CD4-positive, alpha-beta T cell treated with Interleukin-4 for 1 hour (primary cell): ENCODE measurements at places on chromosomes 1 and 21.
A peak's percentile ranks its signal among the peaks of the same experiment; 100 is the strongest.

- DNase-seq = no peak
Observed at GRCh38 chr1:147091801-147092200, 80.5 kb downstream of the PRKAB2 start.

GRCh38 chr1:39576016-39576657 lies 453 bp downstream of the PABPC4 start:
- peak; percentile 46 for DNase-seq

DNA sequence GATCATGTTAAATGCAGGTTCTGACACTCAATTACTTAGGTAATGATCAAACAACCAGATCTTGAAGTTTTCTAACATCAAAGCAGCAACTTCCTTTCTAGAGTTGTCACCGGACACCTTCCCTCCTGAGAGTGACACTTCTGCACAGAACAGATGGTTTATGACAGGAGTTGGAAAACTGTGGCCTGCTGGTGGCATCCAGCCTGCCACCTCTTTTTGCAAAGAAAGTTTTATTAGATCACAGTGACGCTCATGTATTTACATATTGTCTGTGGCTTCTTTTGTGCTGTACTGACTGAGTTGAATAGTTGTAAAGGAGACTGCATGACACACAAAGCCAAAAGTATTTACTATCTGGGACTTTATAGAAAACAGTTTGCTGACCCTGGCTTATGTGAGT lies 28.3 kb downstream of the DDR2 start:
- no peak for DNase-seq

GRCh38 chr1:92859400-92860039 lies 27.7 kb downstream of the RPL5 start:
- no peak for DNase-seq
